NCI-H460 (cell line): ENCODE measurements at places on chromosomes 2 and 18. TPM values are rescaled to one million over a fixed set of nuclear protein-coding genes. Genes with fewer than 3 reads are reported as not detected.

ZNF638 gene
- total RNA-seq, result 127 and 137 TPM in 2 replicates

GRCh38 chr2:62547854-62548253, 41.9 kb upstream of the TMEM17 start:
- no peak for DNase-seq

SLC14A1 gene
- total RNA-seq, result not detected in 2 replicates

DNA sequence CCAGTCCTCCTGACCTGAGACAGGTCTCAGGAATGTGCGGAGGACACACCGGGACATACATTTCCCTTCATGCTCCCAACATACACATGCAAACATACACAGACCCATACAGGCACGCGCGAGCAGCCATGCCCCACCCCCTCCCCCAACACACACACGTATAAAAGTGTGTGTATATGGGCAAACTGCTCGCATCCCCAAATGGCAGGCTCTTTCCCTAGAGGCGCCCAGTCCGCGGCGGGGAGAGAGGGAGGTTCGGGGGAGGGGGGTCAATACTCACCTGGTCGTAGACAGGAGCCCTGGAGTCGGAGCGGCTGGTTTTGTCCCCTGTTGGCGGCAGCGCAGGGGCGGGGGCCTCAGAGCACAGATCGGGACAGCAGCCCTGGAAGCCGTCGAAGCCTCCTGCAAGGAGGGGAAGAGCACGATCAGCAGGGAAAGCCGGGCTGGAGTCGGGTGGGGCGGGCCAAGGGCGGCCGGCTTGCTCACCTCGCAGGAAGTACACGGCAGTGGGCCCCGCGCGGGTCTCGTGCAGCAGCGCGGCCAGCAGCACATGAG, 682 bp downstream of the DUSP2 start:
- no peak for DNase-seq

DNA sequence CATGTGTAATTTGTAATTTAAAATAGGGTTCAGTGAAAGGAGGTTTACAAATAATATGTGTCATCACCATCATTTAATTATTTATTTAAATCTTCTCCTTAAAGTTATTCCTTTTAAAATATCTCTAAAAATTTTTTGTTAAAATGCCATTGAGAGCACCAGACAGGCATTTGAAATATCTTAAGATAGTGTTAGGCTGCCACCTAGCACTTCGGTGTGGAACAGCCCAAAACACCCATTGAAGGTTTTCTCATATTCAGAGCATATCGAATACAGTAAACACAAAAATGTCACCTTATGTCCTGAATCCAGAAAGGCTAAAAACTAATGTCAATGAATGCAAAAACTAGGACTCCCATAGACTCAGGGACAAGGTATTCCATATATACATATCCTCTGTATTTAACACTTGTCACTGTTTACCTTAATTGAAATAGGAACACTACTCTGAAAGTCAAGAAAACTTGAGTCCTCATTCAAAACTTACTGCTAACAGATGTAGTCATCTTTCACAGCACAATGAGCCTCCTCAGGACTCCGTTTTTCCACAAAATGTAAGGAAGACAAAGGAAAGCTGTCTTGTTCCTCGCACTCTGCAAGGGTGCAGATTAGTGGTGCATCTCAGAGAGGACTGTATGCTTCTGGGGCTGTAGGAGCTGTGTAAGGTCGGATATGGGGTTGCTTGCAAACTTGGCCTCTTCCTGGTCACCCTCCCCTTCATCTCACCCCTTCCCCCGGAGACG, 329.5 kb downstream of the PAX3 start:
- peak; percentile 30 for DNase-seq

SCN7A gene
- 0.02 and 0.03 TPM in 2 replicates for total RNA-seq

DSG2 gene
- total RNA-seq, result 33.9 and 39.1 TPM in 2 replicates

DNA sequence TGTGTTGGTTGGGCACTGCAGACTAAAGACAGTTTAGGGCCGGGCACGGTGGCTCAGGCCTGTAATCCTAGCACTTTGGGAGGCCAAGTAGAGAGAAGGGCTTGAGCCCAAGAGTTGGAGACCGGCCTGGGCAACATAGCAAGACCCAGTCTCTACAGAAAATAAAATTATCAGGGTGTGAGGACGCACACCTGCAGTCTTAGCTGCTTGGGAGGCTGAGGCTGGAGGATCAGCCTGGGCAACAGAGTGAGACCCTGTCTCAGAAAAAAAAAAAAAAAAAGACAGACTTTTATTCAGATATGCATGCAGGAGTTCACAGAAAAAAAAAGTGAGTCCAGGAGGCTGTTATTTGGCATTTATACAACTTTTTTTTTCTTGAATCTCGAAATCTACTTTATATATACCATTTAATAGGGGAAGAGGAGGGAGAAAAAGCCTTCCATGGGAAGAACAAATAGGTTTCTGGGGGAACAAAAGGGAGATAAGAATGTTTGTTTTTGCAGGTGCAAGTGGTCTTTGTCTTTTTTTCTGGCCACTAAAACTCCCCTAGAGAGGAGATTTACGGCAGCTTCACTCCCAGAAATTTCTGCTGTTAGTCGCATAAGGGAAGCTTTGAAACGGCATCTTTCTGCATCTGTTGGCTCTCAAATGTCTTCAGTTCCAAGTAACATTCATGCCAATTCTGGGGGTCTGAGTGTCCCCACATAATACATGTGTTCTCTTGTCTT, 4.1 kb upstream of the MSH6 start:
- no peak for DNase-seq

DNA sequence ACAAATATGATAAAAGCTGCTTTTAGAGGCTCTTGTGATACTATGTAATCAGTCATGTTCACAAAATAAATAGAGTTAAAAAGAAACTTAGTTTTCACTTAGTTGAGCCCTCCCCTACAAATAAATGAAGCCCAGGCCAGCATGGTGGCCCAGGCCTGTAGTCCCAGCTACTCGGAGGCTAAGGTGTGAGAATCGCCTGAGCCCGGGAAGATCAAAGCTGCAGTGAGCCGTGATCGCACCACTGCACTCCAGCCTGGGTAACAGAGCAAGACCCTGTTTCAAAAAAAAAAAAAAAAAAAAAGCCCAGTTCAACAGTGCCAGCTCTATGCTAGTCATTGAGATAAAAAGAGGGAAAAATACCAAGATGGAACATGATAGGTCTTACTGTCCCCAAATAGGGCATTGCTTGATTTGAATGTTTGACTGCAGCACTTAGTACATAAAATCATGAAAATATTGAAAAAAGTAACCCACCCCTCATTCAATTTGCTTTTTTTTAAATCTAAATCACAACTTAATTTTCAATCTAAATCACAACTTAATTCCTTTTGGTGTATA, 1.5 kb downstream of the ASNSD1 start:
- DNase-seq, result no peak

- DNase-seq, result no peak
Measured at GRCh38 chr2:2579814-2580213, 248.7 kb upstream of the MYT1L start.

DNA sequence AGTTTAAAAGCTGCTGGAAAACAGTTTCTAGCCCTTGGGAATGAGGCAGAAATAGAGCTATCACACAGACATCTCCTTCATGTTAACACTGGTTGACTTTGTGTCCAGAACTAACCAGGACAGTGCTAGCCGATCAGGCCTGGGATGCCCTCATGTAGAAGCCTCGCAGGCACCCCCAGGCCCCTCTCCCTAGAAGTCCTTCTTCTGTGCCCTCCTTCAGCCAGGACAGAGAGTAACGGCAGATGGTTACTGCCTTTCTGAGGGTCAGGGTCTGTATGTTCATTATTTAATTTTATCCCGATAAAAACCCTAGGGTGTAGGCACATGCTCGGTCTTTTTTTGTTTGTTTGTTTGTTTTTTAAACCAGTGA, 10.7 kb upstream of the RPL31 start:
- no peak for DNase-seq

AMER3 gene
- not detected in 2 replicates for total RNA-seq
